Endodermal cell (in vitro differentiated cells): ENCODE measurements at places on chromosomes 3 and 15.

- no peak for DNase-seq
- H3K36me3 ChIP-seq: no peaks in the 10 kb centered on the region
- no peak overlapping the region for H3K4me3 ChIP-seq
- no peaks in the 10 kb centered on the region for H3K4me1 ChIP-seq
Observed at GRCh38 chr3:194930377-194931204, 244.9 kb downstream of the FAM43A start.

GRCh38 chr3:123036352-123037014 is 8.9 kb upstream of the SEMA5B start:
- peaks cover 23% of the 10 kb centered on the region for H3K27me3 ChIP-seq
- H3K27ac ChIP-seq: no peak overlapping the region
- no peaks in the 10 kb centered on the region for H3K36me3 ChIP-seq
- H3K4me1 ChIP-seq: peaks cover 3% of the 10 kb centered on the region

GRCh38 chr15:56174649-56175048 is 69.0 kb downstream of the RFX7 start:
- H3K27me3 ChIP-seq: no peaks in the 10 kb centered on the region
- H3K4me3 ChIP-seq: no peak overlapping the region
- peaks cover 4% of the 10 kb centered on the region for H3K36me3 ChIP-seq
- no peak overlapping the region for H3K27ac ChIP-seq
- H3K4me1 ChIP-seq: no peaks in the 10 kb centered on the region
- no peak for DNase-seq

DNA sequence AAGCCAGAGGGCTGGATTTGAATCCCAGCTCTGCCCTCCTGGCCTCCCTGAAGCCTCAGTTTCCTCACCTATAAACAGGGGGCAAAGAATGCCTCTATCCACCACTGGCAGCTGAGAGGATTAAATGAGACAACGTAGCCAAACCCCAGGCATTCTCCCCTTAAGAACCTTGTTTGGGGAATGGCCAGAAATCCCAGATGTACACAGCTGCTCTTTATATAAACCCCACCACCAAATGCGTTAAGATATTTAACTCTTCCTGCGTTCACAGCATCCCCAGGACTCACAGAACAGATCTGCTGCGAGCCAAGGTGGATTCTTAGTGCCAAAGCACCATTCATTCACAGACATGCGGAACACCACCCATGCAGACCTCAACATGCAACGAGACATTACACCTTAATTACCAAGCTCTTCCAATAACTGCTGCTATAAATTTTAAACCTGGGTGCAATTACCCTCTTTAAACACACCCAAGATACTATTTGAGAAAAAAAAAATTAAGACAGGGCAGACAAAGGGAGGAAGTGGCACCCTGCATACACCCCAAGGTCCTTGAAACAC is 5.2 kb downstream of the TLE3 start:
- DNase-seq: no peak
- no peaks in the 10 kb centered on the region for H3K27me3 ChIP-seq

DNA sequence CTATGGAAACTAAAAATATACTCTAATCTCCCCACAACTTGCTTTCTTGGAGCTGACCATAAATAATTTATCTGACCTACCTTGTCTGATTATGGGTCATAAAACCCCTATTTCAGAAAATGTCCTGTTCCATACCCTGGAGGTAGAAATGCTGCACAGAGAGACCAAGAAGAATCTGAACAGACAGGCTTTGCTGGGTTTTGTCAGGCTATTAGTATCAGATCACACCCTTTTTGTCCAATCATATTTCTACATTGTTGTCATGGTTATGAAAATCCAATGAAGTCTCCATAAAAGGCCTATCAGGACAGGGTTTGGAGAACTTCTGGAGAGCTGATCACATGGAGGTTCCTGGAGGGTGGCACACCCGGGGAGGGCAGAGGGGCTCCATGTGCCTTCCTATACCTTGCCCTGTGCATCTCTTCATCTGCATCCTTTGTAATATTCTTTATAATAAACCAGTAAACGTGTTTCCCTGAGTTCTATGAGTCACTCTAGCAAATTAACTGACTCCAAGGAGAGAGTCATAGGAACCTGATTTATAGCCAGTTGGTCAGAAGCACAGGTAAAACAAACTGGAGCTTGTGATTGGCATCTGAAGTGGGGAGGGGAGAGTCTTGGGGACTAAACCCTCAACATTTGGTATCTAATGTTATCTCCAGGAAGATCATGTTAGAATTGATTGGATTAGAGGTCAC is 58.1 kb downstream of the NGLY1 start:
- no peak overlapping the region for H3K27ac ChIP-seq
- H3K4me3 ChIP-seq: no peak overlapping the region
- peaks cover 12% of the 10 kb centered on the region for H3K36me3 ChIP-seq
- H3K4me1 ChIP-seq: no peaks in the 10 kb centered on the region
- H3K27me3 ChIP-seq: no peaks in the 10 kb centered on the region

GRCh38 chr3:23501201-23501802 is 298.2 kb downstream of the UBE2E2 start:
- no peaks in the 10 kb centered on the region for H3K4me1 ChIP-seq
- no peaks in the 10 kb centered on the region for H3K27me3 ChIP-seq
- no peaks in the 10 kb centered on the region for H3K36me3 ChIP-seq
- no peak for DNase-seq
- H3K27ac ChIP-seq: no peak overlapping the region

DNA sequence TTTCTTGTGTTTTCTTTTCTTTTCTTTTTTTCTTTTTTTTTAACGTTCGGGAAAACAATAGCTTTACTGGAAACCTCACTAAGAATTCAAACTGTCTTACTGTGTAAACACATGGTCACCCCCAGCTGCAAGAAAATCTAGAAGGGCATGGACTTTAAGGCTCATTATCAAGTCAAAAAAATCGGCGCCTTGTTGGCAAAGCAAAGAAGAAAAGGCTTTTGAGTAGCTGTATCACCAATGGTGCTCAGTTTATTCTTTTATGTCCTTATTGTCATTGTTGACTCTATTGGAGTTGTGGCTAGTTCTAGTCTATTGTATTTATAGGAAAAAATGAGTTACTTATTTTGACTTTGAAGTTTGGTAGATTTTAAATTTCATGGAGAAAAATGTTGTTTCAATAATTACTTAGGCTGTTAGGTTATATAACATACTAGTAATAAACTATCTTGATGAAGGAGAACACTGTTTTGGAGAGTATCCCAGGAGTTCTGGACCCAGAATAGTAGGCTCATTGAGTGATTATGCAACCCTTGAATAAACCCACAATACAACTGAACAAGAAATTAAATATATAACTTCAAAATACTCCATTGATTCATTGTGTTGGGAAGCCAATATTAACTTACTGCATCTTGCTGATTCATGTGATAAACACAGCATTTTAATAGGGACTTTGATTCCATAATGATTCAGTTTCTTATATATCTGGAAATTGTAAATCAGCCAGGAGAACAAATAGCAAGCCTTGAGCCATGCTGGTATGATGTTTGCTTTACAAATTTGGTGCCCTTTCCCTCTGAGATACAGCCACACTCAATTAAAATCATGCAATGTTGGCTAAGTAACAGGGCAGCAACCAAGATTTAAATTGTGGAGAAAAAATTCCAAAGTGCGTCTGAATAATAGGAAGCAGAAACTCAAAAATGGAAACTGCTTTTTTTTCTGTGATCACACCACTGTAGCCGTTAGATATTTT is 27.8 kb upstream of the GOLIM4 start:
- H3K4me1 ChIP-seq: peaks cover 4% of the 10 kb centered on the region
- H3K36me3 ChIP-seq: no peaks in the 10 kb centered on the region
- no peaks in the 10 kb centered on the region for H3K27me3 ChIP-seq

DNA sequence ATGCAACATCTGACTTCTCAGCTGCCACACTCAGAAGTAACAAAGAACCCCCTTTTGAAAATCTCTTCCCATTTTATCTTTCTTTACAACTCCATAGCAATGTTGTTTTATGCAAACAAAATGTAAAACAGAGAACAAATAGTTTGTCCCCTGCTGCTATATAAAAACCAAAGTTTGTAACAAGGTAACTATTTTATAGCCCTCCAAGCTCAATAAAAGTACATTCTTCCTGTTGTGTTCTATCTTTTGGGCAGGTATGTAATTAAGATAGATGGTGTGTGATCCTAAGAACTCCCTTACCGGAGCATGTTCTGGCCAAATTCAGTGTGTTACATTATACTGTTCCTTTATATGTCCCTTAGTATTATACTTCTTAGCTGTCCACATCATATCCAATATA is 12.6 kb upstream of the CGNL1 start:
- no peaks in the 10 kb centered on the region for H3K27me3 ChIP-seq
- no peaks in the 10 kb centered on the region for H3K36me3 ChIP-seq
- H3K4me3 ChIP-seq: no peak overlapping the region
- H3K4me1 ChIP-seq: peaks cover 10% of the 10 kb centered on the region
- DNase-seq: no peak

DNA sequence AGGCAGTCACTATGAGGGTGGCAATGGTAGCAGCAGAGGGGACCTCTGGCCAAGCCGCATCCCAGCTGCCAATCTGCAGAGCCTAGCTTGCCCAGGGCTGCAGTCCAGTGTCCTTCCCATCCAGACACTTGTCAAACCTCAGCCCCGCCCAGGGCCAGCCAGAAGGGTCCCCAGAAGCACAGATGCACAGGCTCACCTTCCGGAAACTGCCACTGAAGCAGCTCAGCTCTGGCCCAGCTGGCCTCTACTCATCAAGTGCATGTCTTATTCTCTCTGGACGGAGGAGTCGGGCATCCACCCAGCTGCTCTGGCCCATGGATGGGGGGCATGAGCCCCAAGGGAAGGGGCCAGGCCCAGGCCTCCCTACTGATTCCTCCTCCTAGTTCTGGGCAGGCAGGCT is 69.2 kb downstream of the DNAJB8 start:
- no peak overlapping the region for H3K4me3 ChIP-seq
- H3K27ac ChIP-seq: peak overlapping the region; percentile 63
- H3K4me1 ChIP-seq: peaks cover 24% of the 10 kb centered on the region
- no peaks in the 10 kb centered on the region for H3K36me3 ChIP-seq

DNA sequence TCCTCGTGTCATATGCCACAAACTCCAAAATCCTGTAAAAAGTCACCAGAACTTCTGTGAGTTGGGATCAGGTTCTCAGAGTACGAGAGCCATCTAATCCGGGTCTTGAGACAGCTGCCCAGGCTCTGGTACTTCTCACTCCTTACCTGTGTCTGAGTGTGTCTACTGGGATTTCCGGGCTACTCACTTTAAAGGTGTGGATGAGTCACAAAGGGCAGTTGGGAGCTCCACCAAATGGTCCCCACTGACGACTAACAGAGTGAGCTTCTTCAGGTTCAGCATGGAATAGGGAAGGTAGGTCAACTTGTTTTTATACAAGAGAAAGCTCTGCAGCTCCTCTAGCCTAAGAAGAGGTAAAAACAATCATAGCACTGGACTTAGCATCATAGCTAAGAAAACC is 29.5 kb downstream of the RTP3 start:
- H3K36me3 ChIP-seq: peaks cover 28% of the 10 kb centered on the region
- no peak overlapping the region for H3K27ac ChIP-seq
- no peak for DNase-seq
- H3K4me3 ChIP-seq: no peak overlapping the region

- H3K27ac ChIP-seq: no peak overlapping the region
- H3K4me3 ChIP-seq: no peak overlapping the region
- H3K27me3 ChIP-seq: no peaks in the 10 kb centered on the region
Observed at GRCh38 chr3:75224412-75224811, 439.7 kb upstream of the FRG2C start.
